Activated T-helper 9 cell treated with anti-CD3 and anti-CD28 coated beads, Interleukin-2, amount 50 U/mL, for 16 hours (primary cell): ENCODE measurements at places on chromosomes 16 and 17.
A peak's percentile ranks its signal among the peaks of the same experiment; 100 is the strongest.

DNA sequence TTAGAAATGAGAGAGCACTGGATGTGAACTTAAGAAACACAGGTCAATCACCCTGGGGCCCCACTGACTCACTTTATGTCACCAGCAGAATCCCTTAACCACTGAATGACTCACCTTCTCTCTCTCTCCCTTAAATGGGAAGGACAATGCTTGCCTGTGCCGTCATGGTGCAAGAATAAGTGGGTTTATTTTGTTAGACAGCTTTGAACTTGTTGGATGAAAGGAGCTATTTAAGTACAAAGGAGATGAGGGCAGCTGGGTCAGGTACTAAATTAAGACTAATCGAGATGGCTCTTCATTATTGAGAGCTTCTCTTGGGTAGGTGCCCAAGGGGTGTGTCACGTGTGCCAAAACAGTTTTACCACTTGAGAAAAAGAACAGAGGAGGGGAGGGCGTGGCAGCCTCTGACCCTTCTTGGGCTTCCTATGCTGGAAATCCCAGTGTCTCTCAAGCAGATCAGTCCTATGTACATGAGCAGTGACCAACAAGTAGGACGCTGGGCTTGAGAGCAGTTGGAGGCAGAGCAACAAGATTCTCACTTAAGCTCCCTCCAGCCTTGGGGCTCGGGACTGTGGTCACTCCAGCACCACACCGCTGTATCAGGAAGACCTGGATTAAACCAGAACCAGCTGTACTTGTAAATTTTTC lies 6.7 kb upstream of the KRT31 start:
- peak; percentile 31 for DNase-seq

DNA sequence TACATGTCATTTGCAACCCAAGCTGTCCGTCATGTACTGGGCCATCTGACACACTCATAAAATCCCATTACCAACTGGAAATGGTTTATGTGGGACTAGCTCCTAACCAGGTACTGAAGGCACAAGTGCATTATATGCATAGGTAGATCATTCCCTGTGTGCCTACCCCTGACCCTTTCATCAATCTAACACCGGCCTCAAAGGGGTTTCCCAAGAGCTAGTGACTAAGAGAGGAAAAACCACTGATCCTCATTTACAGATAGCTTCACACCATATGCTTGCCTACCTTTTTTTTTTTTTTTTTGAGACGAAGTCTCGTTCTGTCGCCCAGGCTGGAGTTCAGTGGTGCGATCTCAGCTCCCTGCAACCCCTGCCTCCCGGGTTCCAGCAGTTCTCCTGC lies 449.8 kb downstream of the SLC39A11 start:
- DNase-seq = no peak

DNA sequence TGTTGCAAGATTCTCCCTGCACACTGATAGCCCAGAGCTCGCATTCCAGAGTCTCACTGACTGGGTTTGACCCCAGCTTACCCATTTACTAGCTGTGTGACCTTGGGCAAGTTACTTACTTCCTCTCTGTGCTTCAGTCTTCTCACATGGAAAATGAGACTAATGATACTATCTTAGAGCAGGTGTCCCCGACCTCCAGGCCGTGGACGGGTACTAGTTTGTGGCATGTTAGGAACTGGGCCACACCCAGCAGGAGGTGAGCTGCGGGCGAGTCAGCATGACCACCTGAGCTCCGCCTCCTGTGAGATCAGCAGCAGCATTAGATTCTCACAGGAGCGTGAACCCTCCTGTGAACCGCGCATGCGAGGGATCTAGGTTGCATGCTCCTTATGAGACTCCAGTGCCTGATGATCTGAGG lies 15.8 kb downstream of the ANKFY1 start:
- DNase-seq = no peak

DNA sequence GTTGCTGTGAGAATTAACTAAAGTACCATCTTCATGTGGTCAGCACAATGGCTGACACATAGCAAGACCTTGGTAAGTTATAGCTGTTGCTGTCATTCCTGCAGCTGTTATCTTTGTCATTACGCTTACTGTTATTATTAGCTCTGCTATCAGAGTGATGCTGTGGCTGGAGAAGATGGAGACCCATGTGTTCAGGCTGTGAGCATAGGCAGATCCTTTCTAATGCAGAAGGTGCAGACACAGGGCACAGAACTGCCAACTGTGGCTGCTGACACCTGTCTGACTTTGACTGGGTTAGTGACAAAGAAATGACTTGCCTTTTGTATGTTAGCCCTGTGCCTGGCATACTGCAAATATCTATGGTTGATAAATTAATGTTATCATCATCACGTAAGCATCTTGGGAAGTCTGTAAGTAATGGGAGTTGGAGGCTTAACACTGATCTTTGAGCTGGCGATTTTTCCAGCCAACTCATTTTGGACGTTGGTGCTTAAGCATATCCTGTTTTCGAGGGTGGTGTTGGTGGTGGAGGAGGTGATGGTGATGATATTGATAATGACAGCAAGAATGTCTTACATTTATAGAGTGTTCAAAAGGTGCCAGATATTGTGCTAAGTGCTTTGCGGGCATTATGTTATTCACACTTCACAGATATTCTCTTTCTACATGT lies 695.3 kb downstream of the WWOX start:
- no peak for DNase-seq

DNA sequence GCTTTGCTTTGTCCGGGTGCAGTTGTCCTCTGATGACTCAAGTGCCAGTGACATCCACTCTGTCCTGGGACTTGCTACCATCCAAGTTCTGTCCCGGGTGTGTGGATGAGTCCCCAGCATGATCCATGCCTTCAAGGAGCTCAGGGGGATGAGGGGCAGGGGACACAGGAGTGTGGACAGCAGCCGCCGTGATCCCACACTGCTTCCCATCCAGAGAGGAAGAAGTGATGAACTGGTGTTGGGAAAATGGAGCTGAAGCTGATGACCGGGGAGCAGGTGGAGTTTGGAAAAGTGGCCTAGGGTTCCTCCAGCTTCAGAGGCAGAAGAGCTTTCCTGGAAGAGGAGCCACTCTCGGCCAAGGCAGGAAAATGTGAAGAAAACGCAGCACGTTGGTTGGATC lies 249.6 kb upstream of the TNRC6C start:
- no peak for DNase-seq

- no peak for DNase-seq
Measured at GRCh38 chr16:87278191-87279093, 38.8 kb downstream of the C16orf95 start.

DNA sequence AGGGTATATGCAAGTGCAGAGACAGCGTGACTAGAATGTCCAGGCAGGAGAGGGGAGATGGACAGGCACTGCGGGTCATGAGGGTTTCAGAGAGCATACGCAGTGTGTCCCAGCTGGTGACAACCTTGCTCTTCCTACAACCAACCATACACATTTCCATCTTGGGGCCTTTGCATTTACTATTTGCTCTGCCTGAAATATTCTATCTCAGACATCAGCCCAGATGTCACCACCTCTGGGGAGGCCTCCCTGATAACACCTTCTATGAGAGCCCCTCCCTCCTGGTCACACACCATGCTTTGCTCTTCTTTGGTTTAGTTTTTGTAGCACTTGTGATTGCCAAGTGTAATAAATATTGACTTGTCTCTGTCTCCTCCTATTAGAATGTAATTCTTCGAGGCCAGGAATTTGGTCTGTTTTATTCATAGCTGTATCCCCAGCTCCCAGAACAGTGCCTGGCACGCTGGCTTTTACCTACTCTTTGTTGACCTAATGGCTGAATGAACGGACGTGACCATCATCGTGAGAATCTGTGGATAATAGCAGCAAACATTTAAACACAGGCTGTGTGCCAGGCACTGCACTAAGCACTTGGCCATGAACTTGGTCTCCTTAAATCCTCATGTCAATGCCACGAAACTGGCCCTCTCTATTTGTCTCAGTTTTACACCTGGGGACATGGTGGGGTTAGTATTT lies 51.9 kb downstream of the PLCG2 start:
- DNase-seq = no peak

DNA sequence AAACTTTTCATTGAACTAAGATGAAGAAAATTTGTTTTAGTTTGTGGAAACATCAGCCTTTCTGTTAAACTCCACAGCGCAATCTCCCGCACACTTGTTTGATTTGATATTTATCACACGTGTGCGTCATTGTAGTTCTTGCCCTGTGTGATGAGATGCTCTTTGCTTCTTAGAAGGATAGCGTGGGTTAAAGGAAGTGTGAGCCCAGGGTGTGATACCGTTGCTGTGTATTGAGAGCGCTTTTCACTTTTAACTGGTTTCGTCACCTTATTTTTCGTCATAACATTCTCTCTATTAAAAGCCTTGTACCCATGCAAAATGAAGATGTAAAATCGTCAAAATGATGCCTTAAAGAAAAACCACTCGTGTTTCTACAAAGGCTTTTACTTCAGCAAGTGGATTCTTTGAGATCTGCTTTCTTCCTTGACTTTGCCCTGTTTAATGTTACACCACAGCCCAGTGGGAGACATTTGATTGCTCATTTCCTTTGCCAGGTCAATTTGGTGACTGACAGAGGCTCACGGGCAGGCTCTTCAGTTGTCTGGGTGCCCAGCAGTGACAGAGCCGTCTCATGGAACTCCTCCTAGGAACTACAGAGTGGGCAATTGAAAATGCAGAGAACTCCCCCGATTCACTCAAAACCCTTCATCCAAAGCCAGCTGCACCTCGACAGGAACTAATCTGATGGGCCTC lies 61.1 kb downstream of the RPA1 start:
- DNase-seq = no peak

- no peak for DNase-seq
Measured at GRCh38 chr16:24005577-24005976, 169.8 kb downstream of the PRKCB start.

GRCh38 chr16:31010585-31011325 lies at the start of gene STX1B:
STX1B (minus strand) TSS chr16:31010638; CDS start chr16:31010396, 242 bp downstream.
- DNase-seq = peak; percentile 29

- DNase-seq = no peak
Measured at GRCh38 chr16:48378836-48379235, 6.4 kb downstream of the SIAH1 start.

- no peak for DNase-seq
Measured at GRCh38 chr16:82621781-82622180, 5.0 kb upstream of the CDH13 start.

DNA sequence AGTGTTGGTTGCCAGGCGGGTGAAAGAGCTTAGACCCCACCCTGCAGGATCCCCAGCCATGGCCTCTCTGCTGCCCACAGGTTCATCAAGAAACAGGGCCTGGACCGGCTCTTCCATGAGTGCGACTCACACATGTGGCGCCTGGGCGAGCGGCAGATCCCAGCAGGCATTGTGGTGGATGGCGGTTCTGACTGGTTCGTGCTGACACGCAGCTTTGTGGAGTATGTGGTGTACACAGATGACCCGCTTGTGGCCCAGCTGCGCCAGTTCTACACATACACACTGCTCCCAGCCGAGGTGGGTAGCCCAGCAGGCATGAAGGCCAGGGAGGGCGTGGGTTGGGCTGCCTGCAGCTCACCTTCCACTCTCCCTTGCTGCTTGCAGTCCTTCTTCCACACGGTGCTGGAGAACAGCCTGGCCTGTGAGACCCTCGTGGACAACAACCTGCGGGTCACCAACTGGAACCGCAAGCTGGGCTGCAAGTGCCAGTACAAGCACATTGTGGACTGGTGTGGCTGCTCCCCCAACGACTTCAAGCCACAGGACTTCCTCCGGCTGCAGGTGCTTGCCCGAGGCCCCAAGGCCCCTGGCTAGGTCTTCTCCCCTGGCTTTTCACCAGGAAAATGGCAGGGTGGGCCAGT lies 9.9 kb downstream of the XYLT2 start:
- DNase-seq = no peak

DNA sequence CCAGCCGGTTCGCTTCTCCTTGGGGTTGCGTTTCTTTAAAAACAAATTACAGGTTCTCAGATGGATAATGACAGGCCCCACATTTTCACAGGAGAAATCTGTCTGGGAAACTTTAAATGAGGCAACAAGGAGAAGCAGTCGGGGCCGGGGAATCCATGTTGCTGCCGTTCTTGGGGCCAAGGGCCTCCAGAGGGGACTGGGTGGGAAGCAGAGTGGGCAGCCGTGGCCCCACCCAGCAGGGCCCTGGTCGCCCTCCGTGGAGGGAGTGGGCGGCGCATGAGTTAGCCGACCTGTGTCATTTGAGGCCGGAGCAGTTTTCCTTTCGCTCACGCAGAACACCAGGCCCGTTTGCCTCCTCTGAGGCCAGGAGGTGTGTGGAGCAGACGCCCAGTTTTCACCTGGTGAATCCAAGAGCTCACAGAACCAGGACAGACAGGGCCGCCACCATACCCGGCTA lies 207.7 kb upstream of the CIBAR2 start:
- DNase-seq = no peak

DNA sequence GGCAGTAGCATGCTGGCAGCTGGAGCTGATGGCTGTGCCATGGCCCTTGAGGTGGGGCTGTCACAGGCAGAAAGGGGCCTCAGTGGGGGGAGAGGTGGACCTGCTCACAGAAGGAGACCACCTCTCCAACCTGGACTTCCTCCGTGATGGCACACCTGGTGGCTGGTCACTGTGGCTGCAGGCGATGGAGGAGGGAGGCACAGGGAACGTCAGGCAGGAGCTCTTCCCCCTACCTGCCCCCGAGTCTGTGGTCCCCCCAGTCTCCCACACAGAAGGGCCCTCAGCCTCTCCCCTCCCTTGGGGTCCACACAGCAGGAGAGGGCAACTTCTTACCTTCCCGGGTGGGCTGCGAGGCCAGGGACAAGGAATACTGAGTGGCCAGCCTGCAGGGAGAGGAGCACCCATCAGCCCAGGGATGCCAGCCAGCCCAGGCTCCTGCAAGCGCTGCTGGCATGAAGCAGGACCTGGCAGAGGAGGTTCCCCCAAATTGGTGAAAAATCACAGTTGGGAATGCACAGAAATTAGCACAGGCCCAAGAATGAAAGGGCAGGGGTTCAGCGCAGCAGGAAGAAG lies 96.5 kb downstream of the GOSR1 start:
- no peak for DNase-seq

DNA sequence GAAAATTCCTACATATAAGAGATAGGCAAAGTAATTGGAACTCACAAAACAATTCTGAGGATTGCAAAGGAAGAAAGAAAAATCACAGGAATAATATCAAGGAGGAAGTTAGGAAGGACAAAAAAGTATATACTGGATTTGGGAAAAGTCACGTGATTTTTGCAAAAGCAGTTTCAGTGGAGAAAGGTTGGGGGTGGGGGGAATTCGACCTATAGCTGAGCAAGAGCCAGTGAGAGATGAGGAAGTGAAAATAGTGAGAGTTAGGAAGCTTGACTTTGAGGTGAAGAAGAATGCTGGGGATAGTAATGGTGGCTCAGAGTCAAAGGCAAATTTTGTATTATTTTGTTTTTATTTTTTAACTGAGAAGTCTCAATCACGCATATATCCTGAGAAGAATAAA lies 438.0 kb upstream of the PMFBP1 start:
- no peak for DNase-seq

- DNase-seq = no peak
Measured at GRCh38 chr17:51064061-51064735, 56.5 kb downstream of the SPAG9 start.
